IPS DF 6.9 (cell line): ENCODE measurements at places on chromosomes 5 and 9.

- DNase-seq, result no peak
- no peak overlapping the region for H3K27ac ChIP-seq
- H3K27me3 ChIP-seq, result no peaks in the 10 kb centered on the region
These were observed 186.8 kb upstream of the KLF9 start for GRCh38 chr9:70601000-70601951.

- H3K4me1 ChIP-seq, result no peaks in the 10 kb centered on the region
- no peak for DNase-seq
- H3K4me3 ChIP-seq, result peak overlapping the region; percentile 72; the same call in 1 of the 2 replicates
- no peaks in the 10 kb centered on the region; the same call in 1 of the 2 replicates for H3K27me3 ChIP-seq
These were observed 2.0 kb downstream of the KCNN2 start for GRCh38 chr5:114363837-114364236.

- DNase-seq, result peak; percentile 89
- H3K4me1 ChIP-seq, result peaks cover 10% of the 10 kb centered on the region
- no peak overlapping the region for H3K4me3 ChIP-seq
- H3K27me3 ChIP-seq, result no peaks in the 10 kb centered on the region
- H3K27ac ChIP-seq, result no peak overlapping the region
These were observed 37.3 kb upstream of the UBE2D2 start for GRCh38 chr5:139523635-139524445.

GRCh38 chr5:39892708-39893107 is 467.9 kb upstream of the DAB2 start:
- H3K36me3 ChIP-seq, result no peaks in the 10 kb centered on the region
- H3K27ac ChIP-seq, result no peak overlapping the region
- H3K4me1 ChIP-seq, result no peaks in the 10 kb centered on the region
- no peak for DNase-seq
- no peaks in the 10 kb centered on the region for H3K27me3 ChIP-seq

GRCh38 chr9:82206490-82206889 is 217.9 kb downstream of the SPATA31D1 start:
- H3K4me1 ChIP-seq, result no peaks in the 10 kb centered on the region
- no peaks in the 10 kb centered on the region for H3K36me3 ChIP-seq
- H3K4me3 ChIP-seq, result no peak overlapping the region
- no peaks in the 10 kb centered on the region for H3K27me3 ChIP-seq
- H3K27ac ChIP-seq, result no peak overlapping the region
- no peak for DNase-seq

- H3K27ac ChIP-seq, result no peak overlapping the region
- H3K27me3 ChIP-seq, result no peaks in the 10 kb centered on the region; the same call in 1 of the 2 replicates
- H3K4me1 ChIP-seq, result peaks cover 3% of the 10 kb centered on the region; the same call in 1 of the 2 replicates
- no peak for DNase-seq
These were observed 101.9 kb upstream of the COL5A1 start for GRCh38 chr9:134539586-134540194.

- H3K36me3 ChIP-seq, result no peaks in the 10 kb centered on the region
- no peak for DNase-seq
- no peaks in the 10 kb centered on the region for H3K4me1 ChIP-seq
- no peaks in the 10 kb centered on the region for H3K27me3 ChIP-seq
These were observed 558.5 kb upstream of the ZNF462 start for GRCh38 chr9:106304401-106304920.

- no peaks in the 10 kb centered on the region for H3K36me3 ChIP-seq
- no peak for DNase-seq
- no peak overlapping the region for H3K4me3 ChIP-seq
- H3K27ac ChIP-seq, result no peak overlapping the region
- H3K27me3 ChIP-seq, result no peaks in the 10 kb centered on the region; the same call in 1 of the 2 replicates
These were observed 60.6 kb upstream of the ZFR start for GRCh38 chr5:32504989-32505596.

DNA sequence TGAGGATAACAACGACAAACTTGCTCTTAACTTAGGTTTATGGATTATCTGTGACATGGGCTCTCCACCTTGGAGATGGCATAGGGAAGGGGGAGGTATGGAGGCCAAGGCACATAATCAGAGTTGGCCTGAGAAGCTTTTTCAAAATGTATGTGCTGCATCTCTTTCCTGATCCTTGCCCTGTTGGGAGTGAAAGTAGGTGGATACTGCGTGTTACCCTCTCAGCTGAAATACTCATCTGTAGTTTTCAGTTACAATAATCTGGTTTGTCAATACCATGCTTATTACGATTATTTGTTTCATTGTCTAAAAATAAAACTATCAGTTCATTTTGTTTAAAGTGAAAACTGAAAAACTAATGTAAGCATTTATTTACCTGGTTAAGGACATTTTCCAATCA is 86.7 kb downstream of the SLC44A1 start:
- no peak overlapping the region for H3K27ac ChIP-seq
- DNase-seq, result no peak
- no peaks in the 10 kb centered on the region for H3K27me3 ChIP-seq
- H3K4me3 ChIP-seq, result no peak overlapping the region
- H3K4me1 ChIP-seq, result no peaks in the 10 kb centered on the region

DNA sequence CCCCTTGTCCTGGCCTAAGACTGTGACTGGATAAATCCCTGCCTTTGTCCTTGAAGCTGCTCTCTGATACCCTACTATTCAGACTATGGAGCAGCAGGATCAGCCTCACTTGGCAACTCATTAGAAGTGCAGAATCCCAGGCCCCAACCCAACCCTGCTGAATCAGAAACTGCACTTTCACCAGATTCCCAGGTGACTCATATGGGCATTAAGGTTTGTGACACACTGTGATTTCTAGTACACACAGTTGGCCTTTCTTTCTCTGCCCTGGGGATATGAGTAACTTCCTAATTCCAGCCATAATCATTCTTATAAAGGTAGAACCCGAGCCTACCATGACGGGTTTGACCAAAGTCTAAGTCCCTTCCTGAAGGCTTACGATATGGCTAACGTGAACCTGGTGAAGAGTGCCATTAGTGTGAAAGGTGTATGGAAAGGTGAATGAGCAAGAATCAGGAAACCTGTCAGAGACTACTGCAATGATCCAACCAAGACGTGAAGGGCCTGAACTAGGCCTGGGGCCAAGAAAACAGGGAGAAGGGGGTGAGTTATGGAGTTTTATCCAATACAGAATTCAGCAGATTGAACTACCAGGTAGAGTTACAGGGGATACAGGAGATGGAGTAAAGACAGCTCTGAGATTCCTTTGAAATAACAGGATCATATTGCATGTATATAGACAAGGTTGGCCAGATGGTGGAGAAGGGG is 533.0 kb downstream of the BNC2 start:
- H3K36me3 ChIP-seq, result no peaks in the 10 kb centered on the region
- no peaks in the 10 kb centered on the region for H3K27me3 ChIP-seq
- H3K27ac ChIP-seq, result no peak overlapping the region
- H3K4me3 ChIP-seq, result no peak overlapping the region
- no peak for DNase-seq

DNA sequence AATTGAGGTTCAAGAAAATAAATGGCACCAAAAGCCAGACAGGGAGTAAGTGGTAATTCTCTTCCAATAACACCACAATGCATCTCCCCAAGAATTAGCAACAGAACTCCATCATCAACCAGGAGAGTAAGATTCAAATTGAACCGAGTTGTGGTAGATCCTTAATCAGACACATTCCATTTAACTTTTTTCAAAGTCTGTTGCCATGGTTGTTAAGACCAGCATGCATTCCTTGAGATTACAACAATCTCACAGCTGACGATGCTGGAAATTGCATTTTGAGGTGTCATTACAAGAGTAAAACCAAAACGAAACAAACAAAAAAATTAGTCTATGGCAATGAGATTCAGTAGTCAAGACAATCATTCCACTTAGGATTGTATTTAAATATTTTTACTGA is 78.9 kb upstream of the ZNF462 start:
- H3K27me3 ChIP-seq, result no peaks in the 10 kb centered on the region
- H3K4me3 ChIP-seq, result no peak overlapping the region
- no peaks in the 10 kb centered on the region for H3K4me1 ChIP-seq

- H3K36me3 ChIP-seq, result no peaks in the 10 kb centered on the region
- no peak for DNase-seq
- H3K4me3 ChIP-seq, result no peak overlapping the region
- H3K4me1 ChIP-seq, result no peaks in the 10 kb centered on the region
- no peak overlapping the region for H3K27ac ChIP-seq
These were observed 173.9 kb downstream of the GNAQ start for GRCh38 chr9:77857513-77858259.

DNA sequence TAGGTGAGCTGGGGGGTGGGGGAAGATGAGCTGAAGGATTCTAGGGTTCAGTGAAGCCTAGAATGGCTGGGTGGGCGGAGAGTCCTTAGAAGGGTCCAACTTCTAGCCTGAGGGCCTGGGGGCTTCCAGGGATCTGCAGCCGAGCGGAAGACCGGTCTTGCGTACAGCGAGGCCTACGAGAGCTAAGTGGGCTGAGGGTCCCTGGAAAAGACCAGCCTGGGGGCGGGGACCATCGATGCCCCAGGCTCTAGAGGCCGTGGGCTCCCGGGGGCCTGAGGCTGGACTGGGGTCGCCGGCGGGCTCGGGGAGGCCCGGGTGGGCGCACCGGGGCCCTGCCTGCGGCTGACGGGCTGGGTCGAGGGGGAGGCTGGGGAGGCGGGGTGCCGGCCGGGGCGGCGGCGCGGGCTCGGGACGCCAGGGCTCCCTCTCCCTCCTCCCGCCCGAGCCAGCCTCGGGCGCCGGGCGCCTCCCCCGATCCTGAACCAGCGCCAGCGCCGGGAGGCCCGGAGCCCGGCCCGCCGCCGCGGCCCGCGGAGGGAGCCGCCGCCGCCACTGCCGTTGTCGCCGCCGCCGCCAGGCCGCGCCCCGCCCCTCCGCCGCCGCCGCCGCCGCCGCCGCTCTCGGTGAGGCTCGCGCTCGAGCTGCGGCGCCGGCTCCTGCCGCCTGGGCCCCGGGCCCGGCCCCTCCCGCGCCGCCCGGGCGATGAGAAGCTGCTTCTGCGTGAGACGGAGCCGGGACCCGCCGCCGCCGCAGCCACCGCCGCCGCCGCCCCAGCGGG is at the start of gene MVB12B:
TSS of gene MVB12B (plus strand) at position 602 of the 778 bp plus-strand sequence. CDS start at position 703, 101 bp downstream.
- H3K4me1 ChIP-seq, result peaks cover 2% of the 10 kb centered on the region; the same call in 1 of the 2 replicates
- H3K36me3 ChIP-seq, result no peaks in the 10 kb centered on the region
- no peaks in the 10 kb centered on the region for H3K27me3 ChIP-seq
- DNase-seq, result no peak
- peak within 1 kb of the TSS; percentile 17; the same call in 1 of the 2 replicates for H3K4me3 ChIP-seq

DNA sequence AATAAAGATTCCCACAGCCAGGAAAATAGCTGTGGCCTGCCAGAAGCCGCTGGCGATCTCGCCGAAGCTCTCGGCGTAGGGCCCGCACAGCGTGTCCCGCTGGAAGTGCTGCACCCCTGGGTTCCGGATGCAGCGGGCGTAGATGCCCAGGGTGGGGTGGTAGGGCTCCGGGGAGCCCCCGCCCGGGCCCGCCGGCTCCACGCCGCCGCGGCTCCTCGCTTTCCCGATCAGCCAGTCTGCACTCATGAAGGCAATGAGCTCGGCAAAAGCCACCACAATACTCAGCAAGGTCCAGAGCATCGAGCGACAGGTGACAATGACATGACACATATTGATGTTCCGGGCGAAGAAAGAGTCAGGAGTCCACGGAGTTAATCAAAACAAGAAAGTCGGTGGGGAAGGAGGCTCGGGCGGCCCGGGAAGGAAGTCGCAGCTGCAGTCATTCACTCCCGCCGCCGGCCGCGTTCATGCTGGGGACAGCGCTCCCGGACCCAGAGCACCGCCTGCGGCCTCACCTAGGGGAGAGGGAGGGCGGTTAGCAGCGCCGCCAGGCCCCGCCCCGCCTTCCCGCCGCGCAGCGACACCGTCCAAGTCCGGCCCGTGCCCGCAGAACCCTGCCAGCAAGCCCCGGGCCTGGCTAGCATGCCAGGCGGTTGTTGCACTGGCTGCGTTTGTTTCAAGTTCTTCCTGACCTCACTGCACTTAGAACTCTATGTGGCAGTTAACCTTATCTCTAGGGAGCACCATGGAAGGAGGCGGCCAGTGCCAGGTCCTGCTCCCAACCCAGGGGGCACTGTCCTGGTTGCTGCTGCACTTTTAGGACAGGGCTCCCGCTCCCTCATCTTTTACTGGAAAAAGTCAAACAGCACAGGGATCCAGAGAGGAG is 138.4 kb downstream of the LHFPL2 start:
- no peaks in the 10 kb centered on the region for H3K27me3 ChIP-seq
- peaks cover 6% of the 10 kb centered on the region for H3K4me1 ChIP-seq
- DNase-seq, result no peak
- H3K4me3 ChIP-seq, result peak overlapping the region; percentile 51

DNA sequence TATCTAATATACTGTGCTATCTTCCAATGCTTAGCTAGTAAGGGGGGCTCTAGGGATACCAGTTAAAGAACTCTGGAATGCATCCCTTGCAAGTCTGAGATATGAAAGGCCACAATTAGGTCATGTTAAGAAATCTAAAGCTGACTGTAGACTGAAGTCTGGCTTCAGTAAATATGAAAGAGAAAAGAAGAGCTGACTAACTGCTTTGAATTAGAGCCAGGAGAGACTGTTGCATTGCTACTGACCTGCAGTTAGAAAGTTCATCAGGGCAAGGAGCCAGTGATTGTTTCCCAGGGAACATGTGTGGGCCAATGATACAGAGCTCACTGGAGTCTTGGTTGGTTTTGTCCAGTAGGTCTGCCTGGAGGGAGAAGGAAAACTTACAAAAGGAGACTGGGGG is 472.1 kb upstream of the TNC start:
- no peaks in the 10 kb centered on the region for H3K36me3 ChIP-seq
- H3K4me3 ChIP-seq, result no peak overlapping the region
- DNase-seq, result no peak
- no peak overlapping the region for H3K27ac ChIP-seq

DNA sequence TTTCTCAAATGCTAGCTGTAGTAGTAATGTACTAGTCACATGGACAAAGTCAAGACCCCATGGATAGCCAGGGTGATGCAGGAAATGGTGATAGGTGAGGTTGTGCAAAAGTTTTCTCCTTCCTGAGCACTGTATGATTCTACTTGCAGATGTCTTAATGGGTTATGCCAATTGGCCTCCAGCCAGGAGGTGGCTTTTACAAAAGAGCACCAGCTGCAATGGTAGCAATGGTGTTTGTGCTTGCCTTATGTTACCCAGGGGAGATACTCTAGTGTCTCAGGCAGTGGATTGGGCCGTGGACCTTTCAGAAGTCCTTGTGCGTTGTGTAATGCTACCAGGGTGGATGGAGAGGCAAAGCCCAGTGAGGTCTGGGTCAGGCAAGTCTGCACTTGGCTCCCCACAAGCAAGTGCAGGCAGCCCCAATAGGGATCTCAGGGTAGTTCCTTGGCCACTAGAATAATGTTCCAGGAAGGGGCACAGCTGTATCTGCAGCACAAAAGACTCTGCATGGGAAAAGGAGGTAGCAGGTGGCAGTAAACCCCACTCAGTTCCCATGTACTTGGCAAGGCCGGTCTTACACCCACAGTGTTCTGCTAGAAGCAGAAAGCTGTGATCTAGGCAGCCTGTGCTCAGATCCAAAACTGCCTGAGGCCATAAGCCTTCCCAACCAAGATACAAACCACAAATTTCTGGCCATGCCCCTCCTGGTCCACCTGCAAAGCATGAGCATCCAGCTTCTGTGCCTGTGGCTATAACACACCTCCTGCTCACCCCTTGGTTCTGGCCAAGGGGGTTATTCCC is 46.4 kb upstream of the EDIL3 start:
- no peaks in the 10 kb centered on the region for H3K27me3 ChIP-seq
- no peak overlapping the region for H3K27ac ChIP-seq
- H3K4me1 ChIP-seq, result peaks cover 2% of the 10 kb centered on the region; the same call in 1 of the 2 replicates
- no peak overlapping the region for H3K4me3 ChIP-seq
- DNase-seq, result no peak
- H3K36me3 ChIP-seq, result no peaks in the 10 kb centered on the region
